ENCODE measurements at places on chromosomes 7 and 10.

GRCh38 chr7:3957472-3958108 lies 656.5 kb downstream of the SDK1 start:
- no peak for DNase-seq

- DNase-seq, result no peak
Observed at GRCh38 chr10:32972929-32973328, 14.9 kb upstream of the ITGB1 start.

GRCh38 chr7:31595390-31595789 lies 81.5 kb downstream of the ITPRID1 start:
- DNase-seq, result no peak

- peak; percentile 77 for DNase-seq
Observed at GRCh38 chr10:94103801-94104221, 110.1 kb downstream of the PLCE1 start.

DNA sequence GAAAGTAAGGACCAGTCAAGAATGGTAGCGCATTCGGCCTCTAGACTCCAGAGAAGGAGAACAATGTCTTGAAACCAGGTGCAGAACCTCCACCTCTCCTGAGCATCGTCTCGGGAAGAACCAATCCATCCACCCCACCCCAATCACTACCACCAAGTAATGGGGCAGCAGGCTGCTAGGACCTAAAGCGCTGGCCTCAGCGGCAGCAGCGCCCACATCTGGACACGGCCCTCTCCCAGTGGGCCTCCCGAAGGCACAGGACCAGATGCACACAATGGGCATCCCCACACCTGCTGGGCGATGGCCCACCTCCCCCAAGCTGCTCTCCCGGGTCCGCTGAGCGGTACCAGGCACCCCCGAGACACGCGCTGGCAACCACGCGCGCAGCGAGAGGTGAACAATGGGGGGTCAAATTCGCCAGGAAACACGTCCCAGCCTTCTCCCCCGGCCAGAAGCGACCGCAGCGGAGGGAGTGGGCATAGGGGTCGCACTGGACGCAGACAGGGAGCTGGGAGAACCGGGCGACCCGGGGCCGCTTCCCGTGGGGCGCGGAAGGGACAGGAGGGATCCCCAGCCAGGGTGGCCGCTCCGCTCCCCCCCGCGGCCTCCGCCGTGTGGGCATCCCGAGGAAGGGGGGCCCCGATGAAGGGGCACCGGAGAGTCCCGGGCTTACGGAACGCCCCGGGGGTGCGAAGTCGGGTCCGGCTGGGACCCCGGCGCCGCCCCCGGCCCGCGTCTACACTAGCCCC lies 506 bp downstream of the CTTNBP2 start:
- no peak for DNase-seq

DNA sequence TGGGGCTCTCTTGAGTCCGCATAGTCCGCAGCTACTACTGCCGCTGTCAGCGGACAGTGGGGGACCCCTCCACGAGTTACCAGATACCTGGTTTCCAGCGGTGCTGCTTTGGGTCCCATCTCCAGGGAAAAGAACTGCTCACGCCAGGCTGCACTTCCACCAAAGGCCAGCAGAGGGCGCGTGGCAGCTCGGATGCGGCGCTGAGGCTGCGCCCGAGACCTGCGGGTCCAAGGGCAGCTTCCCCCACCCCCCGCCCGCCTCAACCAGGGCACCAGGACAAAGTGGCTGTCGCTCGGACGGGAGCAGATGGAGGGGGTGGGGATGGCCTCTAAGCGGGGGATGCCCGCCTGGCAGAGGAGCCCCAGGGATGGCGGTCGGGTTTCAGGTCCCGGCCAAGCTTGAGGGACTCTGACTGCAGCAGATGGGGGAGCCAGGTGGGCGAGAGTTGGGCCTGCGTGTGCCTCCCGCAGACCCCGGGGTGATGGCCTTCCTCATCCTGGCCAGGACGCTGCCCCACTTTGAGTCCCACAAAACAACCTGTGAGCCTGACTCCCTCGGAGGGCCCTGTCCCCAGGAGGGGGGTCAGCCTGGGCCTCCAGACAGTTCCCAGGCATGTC lies 23.8 kb upstream of the ZNF735 start:
- DNase-seq, result no peak

DNA sequence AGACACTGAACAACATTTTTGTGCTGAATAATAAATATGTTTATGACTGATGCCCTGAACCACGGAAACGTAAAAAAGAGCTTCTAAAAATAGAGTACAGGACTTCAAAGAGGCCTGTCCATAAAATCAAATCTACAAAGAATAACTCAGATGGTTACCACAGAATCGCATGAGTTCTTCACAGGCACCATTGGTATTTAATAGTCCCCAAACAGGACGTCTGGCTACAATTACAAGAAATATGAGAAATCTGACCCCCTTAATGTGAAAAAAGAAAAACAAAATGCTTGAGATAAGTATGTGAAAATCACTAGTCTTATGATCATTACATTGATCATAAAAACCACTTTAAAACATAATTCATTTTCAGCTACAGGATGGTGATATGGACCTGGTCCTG lies 20.8 kb downstream of the CYTH3 start:
- DNase-seq, result no peak

DNA sequence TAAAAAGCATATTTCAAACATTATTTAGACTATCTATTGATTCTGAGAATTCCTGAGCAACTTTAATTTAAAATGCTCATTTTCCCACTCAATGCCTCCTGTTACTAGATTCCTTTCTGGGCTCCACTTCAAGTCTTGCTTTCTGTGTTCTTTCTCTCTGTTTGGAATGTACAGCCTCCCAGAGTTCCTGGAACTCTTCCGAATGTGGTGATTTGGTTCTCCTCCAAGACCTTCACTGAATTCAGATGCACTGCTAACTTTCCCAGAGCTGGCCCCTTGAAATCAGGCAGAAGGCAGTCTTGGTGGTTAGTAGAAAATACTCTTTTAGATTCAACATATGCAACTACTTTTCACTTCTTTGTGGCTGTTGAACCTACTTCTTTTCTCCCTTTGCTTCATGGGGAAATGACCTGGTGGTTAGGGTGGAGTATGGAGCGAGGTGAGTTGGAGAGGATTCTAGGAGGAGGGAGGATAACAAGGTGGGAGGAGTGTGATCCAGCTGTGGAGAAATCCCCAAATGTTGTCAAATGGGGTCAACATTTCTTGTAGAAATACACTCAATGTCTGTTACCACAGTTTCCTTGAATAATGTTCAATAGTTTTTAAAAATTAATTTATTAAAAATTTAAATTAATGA lies 27.9 kb upstream of the CCDC7 start:
- peak; percentile 96 for DNase-seq

GRCh38 chr10:61974601-61975390 lies 73.3 kb downstream of the ARID5B start:
- DNase-seq, result no peak

Measured in AG04449 (cell line).